CD4-positive, alpha-beta T cell treated with Interleukin-17A for 4 hours (primary cell): ENCODE measurements at places on chromosomes 5 and 9.

DNA sequence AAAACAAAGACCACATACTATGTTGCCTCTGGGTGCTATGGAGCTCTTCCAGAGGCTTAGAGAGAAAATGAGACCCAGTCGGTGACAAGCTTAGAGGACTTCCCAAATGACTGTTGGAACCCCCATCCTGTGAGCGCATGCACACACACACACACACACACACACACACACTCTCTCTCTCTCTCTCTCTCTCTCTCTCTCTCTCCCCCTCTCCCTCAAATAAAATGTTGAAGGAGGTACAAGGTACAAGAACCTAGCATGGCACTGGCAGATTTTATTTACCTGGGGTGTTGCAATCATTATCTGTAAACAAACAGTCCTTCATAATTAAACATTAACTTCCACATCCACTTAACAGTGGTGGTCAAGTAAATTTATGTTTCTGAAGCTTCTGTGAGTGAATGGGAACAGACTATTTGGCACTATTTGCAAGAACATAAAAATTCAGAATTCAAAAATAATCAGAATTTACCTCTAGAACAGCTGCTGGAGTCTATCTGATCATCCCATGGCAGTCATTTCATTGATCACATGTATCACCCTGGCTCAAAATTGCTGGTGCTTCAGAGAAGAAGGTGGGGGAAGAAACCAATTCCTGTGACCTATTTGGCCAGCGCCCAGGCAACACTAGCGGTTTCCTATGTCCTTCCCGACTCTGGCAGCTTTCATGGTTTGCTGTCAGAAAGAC is 24.9 kb downstream of the TRPM3 start:
- DNase-seq, result no peak

DNA sequence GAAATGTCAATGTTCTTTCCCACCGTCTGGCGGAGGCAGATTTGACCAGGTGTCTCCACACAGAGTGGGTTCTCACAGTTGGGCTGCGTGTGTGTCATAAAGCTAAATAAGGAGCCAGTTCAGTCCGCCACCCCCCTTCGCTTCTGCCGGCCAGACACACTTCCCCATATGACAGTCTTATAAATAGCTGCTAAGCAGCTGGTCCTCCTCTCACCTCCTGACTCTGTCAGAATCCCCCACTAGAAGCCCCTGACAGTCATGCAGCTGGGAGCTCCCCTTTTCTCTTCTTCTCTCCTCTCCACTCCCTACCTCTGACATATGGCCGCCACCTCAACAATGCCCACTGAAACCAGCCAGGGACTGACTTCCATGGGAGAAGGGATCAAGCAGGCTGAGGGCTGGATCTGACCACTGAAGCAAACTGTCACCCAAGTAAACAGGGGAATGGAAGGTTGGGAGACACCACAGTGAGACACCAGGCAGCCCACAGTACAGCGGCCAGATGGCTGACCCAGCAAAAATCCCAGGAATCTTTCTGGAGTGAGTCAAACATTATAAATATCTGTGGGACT is 141.9 kb upstream of the EFNA5 start:
- DNase-seq, result no peak

- DNase-seq, result no peak
These were observed 233.2 kb upstream of the RFX3 start for GRCh38 chr9:3758816-3759576.

- DNase-seq, result no peak
These were observed 225.6 kb downstream of the SPOCK1 start for GRCh38 chr5:137273511-137273910.

- DNase-seq, result no peak
These were observed 565.3 kb upstream of the ZNF608 start for GRCh38 chr5:125311743-125312142.

DNA sequence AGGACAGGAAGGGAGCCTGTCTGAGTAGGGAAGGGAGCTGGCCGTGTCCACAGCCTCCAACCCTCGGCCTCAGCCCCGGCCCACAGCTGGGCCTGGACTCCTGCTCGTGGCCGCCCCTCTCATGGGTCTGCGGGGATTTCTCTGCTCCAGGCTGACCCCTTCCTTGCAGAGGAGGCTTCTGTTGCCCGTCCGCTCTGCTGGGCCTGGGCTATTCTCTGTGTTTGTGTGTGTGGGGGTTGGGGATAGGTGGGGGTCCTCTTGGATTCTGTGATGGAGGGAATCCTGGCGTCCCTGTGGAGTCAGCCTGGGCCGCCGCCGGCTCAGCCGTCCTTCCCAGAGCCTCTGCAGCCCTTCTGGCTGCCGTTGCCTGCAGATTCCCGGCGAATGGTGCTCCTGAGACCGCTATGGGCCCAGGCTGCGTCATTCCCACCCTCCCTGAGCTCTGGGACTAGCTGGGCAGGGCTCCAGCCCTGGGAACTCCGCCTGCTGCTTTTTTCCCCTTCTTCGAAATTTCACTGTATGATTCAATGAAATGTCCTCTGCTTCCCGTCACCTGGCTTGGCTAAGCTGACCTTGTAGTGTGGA is 64.2 kb downstream of the FGF18 start:
- DNase-seq, result no peak
